Activated CD8-positive, alpha-beta T cell treated with anti-CD3 and anti-CD28 coated beads for 36 hours (primary cell): ENCODE measurements at places on chromosomes 1 and 21. TPM values are rescaled to one million over a fixed set of nuclear protein-coding genes. Genes with fewer than 3 reads are reported as not detected.

Gene SSU72
- 113 TPM for total RNA-seq

DNA sequence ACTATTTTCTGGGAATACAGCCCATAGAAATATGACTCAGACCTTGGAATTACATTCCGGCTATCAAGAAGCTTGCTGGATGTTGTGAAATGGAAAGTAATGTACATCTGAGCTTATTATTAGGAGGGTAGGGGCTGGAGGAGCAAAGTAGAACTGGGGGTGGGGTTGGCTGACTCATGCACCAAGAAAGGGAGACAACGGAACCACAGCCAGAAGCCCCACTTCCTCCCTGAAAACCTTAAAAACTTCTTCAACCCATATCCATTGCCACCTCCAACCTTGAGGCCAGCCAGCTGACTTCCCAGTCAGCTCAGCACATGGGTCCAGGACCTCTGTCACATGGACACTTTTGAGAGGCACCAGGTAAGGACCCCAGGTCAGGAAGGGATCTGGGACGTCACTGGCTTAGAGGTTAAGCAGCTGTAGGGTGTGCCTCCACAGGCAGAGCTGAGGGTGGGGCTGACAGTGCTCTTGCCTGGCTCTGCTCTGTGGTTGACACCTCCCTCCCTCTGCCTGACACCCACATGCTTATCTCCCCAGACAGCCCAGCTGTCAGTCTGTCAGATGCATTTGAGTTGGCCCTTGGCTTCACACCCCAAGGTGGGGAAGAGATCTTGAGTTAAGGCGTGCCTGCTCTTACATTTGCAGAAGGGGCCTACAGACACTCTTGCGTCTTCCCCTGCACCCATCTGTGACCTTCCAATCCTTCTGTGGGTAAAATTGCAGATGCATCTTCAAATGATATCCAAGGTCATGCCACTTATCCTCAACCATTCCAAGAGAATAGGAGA is 5.7 kb upstream of the ZNF683 start:
- peak; percentile 91 for DNase-seq

GRCh38 chr1:100791586-100791985 is 72.0 kb downstream of the VCAM1 start:
- no peak for DNase-seq

DNA sequence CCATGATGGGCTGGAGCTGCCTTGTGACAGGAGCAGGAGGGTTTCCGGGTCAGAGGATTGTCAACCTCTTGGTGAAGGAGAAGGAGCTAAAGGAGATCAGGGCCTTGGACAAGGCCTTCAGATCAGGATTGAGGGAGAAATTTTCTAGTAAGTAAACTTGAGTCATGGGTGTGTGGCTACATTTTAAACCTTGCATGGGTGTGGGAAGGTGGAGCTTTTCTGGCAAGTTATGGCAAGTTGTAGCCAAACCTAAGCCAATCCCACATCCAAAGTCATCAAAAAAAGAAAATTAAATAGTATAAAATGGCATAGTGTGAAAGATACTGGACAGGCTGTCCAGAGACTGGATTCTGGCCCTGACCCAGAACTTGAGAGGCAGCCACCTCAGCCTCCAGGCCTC is 39.8 kb upstream of the HSD3B1 start:
- DNase-seq: no peak

- no peak for DNase-seq
Measured at GRCh38 chr1:170623171-170623570, 40.8 kb upstream of the PRRX1 start.

DNA sequence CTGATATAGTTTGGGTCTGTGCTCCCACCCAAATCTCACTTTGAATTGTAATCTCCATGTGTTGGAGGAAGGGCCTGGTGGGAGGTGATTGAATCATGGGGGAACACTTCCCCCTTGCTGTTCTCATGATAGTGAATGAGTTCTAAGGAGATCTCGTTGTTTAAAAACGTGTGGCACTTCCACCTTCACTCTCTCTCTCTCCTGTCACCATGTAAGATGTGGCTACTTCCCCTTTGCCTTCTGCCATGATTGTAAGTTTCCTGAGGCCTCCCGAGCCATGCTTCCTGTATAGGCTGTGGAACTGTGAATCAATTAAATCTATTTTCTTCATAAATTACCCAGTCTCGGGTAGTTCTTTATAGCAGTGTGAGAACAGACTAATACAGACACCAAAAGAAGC is 40.4 kb downstream of the FRRS1 start:
- no peak for DNase-seq

DNA sequence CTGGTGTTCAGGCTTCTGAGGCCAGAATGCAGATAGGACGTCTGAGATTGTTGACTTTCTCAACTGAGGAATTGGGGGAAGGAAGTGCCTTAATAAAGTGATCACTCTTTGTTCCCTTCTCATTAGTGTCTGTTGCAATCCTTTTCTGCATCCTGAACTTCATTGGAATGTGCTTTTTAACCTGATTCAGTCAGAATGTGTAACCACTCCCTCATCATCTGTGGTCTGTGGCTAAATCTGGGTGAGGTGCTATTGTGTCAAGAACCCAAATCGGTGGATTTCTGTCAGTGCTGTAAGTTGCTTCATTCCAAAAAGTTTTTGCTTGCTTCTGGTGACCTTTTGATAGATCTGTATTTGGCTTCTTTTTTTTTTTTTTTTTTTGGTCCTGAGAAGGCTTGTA is 38.2 kb downstream of the ARID1A start:
- peak; percentile 56 for DNase-seq

DNA sequence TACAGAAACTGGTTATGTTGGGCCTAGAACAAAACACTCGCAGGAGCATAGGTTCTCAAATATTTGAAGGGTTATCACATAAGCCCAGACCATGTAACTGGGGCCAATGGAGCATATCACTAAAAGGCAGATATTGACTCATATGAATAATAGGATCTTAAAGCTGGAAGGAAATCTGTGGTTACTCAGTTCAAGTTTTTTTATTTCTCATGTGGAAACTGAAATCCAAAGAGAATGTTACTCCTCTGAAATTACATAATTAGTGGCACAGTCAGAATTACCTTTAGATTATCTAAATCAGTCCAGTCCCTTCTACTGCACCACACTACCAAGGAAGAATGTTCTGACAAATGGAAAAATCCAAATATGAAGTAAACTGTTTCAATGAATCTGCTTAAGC is 12.0 kb downstream of the SLAMF8 start:
- no peak for DNase-seq

DNA sequence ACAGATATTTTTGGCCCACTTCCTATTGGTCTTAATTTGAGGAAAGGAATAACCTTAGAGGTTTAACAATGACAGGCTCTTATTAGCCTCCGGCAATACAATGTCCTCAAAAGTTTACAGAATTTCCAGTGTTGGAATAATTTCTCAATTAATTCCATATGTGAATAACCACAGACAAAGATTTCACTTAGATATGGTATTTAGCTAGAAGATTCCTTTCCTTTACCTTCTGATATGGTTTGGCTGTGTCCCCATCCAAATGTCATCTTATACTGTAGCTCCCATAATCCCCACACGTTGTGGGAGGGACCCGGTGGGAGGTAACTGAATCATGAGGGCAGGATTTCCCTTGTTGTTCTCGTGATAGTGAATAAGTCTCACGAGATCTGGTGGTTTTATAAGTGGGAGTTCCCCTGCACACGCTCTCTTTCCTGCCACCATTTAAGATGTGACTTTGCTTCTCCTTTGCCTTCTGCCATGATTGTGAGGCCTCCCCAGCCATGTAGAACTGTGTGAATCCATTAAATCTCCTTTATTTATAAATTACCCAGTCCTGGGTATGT is 54.9 kb upstream of the RGS7 start:
- no peak for DNase-seq
